Vagina (tissue), 2 donors: ENCODE measurements at places on chromosomes 5 and 9.

GRCh38 chr9:131762356-131762932, 22.6 kb upstream of the RAPGEF1 start:
- no peak for DNase-seq

DNA sequence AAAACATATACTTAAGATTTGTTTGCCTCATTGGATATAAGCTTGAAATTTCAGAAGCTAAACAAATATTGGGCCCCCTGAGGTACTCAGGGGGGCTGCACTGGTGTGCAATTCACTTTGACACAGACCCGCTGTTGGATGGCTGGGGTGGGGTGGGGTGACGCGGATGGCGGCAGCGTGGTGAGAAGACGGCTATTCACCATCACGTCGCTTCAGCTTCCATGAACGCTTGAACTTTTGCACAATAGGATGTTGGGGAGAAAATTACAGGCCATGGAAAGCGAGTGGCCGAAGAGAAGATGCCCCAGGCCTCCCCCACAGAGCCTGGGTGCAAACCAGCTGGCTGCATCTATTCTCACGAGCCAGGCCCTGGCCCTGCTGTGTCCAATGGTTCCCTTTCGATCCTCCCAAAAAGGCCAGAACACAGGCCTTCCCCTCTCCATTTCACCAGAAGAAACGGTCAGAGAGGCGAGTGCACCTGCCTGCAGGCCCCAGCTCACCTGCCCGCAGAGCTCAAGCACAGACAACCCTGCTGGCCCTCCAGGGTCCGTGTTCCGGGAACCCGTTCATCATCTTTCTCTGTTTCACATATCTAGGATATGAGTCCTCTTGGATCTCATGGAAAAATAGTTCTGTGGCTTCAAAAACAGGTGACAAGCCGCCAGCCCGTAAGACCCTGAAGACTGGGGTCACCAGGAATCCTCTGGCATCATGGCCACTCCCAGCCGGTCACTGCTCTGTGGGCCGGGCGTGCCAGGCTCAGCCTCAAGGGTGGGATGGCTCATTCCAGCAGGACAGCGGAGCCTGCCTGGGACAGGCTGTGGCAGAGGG, 46.8 kb upstream of the SARDH start:
- no peak for DNase-seq

GRCh38 chr5:74957029-74957784, 91.0 kb upstream of the FAM169A start:
- no peak for DNase-seq

DNA sequence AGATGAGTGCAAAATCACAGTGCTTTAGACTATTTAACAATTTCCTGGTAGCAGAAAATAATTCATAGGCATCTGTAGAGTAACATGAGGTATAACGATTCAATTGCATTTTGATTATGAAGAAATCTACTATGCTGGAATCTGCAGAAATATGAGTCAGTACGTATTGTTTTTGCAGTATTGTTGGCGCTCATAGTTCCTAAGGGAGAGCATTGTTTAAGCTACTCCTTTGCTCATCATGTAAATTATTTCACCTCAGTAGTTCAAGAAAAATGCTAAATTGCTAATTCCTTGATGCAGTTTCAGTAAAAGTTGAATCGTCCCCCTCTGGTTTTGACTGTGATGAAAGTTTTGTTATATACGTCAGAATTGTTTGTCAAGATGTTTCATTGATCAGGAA, 458.4 kb downstream of the HINT1 start:
- DNase-seq, result no peak

DNA sequence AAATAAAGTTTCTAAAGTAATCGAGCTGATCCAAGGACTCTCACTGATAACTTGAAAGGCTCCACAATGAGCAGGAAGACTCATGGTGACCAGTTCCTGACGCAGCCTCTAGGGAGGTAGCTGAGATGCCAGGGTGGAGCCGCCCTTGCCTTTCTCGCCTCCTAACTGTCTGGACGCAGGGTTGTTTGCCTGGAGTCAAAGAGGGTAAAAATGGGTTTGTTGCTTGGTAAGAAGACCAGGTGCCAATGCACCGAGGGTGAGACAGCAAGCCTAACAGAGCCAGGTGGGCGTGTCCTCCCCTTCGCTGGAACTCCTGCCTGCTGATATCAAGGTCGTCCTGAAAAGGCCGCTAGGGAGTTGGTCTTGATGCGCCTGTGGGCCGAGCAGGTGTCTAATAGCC, 48.6 kb upstream of the FCN1 start:
- DNase-seq, result no peak

DNA sequence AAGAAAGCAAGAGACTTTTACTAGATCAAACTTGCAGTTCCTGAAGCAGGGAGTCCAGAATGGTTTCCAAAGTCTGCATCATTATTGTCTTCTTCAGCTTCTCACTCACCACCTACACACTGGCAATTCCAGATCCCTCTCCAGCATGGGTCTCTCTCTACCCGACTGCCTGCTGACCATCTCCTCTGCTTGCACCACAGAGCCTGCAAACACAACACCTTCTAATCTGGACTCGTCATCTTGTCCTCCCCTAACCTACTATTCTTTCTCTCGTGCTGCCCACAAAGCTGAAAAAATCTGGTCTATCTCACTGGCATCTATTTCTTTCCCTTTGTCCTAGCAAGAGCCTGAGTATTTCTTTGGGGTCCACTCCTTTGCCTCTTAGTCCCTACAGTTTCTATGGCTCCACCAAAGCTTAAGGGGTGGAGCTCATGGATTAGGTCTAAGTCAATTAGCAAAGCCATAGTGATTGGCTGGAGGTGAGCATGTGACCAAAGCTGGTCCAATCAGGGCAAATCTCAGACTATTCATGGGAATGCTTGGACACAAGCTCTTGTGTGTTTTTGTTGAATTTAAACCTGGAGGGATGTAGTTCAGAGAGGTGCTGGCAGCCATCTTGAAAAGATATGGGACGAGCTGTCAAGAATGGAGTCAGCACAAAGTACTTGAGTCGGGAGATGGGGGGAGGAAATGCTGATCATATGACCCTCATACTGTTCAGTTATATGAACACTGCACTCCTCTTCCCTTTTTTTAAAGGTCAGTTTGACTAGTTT, 63.5 kb downstream of the GALNT12 start:
- DNase-seq, result no peak

- DNase-seq, result no peak
Measured at GRCh38 chr9:1087120-1087881, 37.1 kb downstream of the DMRT2 start.

- DNase-seq, result no peak
Measured at GRCh38 chr5:91126448-91126847, 256.7 kb downstream of the ARRDC3 start.
